ENCODE measurements at places on chromosomes 6 and 20. TPM values are rescaled to one million over a fixed set of nuclear protein-coding genes. Genes with fewer than 3 reads are reported as not detected.

DCDC2 gene
- total RNA-seq = under 0.01 TPM

COX4I2 gene
- not detected for total RNA-seq

SERPINB6 gene
- total RNA-seq = 207 TPM

WDR46 gene
- 35.7 TPM for total RNA-seq

DNA sequence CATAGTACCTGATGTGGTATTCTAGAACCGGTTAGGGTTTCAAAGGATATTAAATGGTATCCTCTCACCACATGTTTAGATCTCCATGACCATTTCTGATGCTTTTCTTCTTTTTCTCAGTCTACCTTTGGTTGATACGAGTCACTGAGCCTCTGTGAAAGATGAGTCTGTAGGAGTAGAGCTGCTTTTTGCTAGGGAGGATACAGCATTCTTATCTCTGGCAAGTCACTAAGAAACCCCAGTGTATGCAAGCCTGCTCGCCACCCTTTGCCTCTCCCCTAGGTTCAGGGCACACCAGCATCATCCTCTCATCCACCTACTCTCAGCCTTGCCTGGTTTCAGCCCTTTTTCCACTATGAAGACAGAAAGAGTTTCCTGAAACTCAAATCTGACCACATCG, 89.9 kb downstream of the MTFR2 start:
- DNase-seq = no peak

- no peak for DNase-seq
Observed at GRCh38 chr20:1815502-1816085, 79.6 kb upstream of the SIRPA start.

DNA sequence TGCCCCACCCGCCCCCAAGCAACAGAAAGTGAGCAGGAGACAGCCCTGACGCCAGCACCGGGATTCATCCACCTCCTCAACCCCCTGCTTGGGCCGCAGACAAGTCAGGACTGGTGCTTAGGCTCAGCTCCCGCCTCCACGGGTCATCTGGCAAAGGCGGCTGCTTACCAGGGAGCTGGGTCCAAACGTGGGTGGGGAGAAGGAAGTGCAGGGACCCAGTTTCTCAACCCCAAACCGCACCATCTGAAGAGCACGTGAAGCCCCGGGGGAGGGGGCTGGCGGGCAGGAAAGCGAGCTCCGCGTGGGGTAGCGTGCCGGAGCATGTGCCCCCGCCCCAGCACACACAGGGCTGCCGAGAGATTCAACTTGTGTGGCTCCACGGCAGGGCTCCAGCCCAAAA, 87.2 kb downstream of the BMP7 start:
- DNase-seq = no peak

GRCh38 chr6:137248702-137249101, 29.5 kb upstream of the IFNGR1 start:
- DNase-seq = no peak

DNA sequence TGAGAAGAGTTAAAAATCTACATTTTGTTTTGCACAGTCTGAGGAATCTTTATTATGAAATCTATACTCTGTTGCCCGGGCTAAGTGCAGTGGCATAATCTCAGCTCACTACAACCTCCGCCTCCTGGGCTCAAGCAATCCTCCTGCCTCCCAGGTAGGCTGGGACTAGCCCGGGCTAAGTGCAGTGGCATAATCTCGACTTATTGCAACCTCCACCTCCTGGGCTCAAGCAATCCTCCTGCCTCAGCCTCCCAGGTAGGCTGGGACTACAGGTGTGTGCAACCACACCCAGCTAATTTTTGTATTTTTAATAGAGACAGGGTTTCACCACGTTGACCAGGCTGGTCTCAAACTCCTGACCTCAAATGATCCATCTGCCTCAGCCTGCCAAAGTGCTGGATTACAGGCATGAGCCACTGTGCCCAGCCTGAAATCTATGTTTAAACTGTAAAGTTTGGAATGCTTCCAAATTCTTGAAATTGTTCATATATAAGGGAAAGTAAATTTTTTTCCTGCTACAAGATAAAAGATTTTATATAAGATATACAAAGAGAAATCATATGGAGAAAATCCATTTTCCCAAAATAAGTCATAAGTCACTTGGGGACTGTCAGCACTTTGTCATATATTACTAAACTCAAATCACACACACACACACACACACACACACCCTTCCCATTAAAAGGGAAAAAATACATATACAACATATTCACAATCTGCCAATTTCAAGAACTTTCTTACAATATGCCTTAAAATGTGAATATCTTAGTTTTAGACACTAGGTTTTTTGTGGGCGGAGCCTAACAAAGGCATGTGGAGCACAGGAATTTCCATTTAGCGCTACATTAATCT, 19.4 kb downstream of the PTPRK start:
- no peak for DNase-seq

DNA sequence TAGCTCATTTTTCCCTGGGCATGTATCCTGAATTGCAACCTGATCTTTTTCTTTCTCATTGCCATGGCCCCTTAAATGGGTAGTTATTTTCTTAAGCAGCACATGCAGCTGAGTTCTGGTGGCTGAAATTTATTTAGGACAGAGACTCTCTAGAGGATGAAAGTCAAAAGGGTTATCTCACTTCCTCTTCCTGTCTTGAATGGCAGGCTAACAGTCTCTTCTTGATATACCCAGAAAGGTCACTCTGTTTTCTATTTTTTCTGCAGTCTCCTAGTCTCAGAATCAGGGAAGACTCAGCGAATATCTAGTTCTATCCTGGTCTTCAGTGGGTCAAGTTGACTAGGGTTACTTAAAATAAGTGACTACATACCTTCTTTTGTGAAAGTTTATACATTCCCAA, 243.3 kb downstream of the EPHA7 start:
- no peak for DNase-seq

DNA sequence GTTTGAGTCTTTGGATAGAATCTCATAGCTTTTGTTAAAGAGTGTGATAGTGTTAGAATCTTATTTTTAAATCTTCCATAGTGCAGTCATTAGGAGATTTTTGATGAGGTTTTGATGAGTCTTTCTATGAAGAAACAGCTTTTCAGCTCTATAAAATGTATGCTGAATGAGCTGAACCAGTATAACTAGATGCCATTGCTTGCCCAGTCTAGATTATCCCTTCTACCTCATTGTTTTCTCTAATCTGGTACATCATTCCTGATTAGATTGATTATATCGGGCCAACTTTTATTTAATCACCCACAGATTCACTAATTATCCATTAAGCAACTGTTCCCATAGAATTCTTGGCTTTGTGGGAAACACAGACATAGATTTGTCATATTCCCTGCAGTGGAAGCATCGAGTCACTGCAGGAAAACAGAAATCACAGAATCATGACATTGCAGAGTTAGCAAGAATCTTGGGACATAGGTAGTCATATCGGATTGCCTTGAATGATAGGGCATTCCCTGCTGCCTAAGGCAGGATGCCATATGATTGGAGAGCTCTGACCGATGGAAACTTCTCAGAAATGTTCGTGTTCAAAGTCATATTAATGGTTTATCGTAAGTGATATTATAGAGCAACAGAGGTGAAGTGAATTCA, 882.7 kb upstream of the FLRT3 start:
- no peak for DNase-seq

DNA sequence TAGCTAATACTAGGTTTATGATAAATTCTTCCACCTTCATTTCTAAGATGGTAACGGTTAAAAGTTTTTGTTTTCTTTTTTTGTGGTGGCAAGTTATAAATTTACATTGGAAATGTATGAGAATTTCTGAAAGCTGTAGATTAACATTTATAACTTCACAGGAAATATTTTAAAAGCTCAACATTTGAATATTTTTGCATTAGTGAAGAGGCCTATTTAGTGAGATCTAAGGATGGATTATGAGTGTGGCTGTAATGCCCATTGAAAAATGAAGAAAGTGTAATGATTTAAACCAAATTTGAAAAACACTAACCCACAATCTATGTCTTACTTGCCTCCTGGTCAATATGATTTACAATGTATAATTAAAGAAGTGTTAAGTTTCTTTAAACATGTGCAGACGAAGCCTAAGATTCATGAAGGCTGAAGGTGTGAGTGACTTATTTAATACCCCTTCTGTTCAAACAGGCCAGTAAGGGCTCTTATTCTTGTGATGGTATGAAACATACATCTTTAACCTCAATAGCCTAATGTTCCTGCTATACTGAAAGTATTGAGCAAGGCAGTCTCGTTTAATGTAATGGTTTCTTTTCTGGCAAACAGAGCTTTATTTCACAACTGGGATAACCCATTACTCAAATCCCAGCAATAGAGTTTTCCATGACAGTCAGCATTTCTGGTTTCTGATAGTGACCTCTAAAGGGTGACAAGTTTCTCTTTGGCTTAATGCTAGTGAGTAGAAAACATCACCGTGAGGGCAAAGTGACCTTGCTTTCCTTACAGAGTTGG, 13.2 kb downstream of the HDGFL1 start:
- no peak for DNase-seq

GRCh38 chr6:148239801-148240460, 102.7 kb upstream of the SASH1 start:
- DNase-seq = no peak

All from sigmoid colon (tissue), 7 donors.